CD4-positive, alpha-beta T cell treated with Interleukin-6 for 4 hours (primary cell): ENCODE measurements at places on chromosomes 2 and 18.

DNA sequence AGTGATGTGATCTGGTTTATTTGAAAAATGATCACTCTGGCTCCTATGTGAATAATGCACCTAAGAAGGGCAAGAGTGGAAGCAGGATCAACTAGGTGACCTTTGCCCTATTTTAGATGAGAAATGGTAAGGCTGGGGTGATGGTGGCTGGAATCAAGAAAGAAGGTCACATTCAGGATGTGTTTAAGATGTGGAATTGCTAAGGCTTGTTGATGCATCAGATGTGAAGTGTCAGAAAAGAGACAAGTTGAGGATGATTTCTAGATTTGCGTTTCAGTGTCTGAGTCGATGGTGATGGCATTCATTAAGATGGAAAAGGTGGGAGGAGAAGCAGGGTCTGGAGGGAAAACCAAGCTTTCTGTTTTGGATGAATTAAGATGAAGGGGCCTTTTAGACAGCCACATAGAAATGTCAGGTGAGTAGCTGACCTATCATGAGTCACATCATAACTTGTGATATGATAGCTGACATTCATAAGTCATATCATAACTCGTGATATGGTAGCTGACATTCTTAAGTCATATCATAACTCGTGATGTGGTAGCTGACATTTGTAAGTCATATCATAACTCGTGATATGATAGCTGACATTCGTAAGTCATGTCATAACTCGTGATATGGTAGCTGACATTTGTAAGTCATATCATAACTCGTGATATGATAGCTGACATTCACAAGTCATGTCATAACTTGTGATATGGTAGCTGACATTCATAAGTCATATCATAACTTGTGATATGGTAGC is 101.2 kb upstream of the SEC11C start:
- DNase-seq: no peak

- DNase-seq: no peak
These were observed 233.0 kb downstream of the ACTR3 start for GRCh38 chr2:114122930-114123329.

DNA sequence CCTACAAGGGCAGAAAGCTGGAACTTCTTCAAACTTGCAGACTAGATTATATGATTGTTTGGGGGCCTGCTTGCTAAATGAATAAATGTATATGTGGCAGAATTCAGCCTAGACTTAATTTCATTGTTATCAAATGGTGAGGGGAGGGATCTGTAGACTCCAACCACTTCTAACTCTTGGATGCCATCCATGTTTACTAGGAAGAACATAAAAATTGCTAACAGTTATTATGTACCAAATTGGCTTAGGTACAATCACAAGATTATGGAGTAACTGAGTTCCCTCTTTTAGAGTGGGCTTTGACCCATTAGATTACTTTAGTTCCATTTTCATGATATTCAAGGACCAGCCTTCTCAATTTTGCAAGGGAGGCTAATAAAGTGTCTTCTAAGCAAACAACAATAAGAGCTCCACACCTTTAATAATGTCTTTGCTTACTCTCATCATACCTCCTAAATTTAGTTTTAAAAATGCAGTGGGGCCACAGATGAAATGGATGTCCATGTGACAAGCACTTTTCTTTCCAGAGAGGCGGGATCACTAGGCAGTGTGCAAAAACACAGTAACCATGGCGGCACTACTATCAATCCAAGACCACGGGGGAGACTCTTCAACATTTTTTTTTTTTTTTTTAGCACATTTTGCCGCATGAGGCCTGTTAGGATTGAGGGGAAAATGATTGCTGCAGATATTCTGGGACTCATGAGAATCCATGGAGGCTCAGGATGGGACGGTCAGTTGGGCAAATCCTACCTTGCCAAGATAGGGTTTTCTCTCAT is 217.6 kb upstream of the SPRED2 start:
- no peak for DNase-seq

- DNase-seq: no peak
These were observed 745.6 kb upstream of the RAB6C start for GRCh38 chr2:129233751-129234406.

GRCh38 chr2:159551806-159552205 is 64.5 kb downstream of the BAZ2B start:
- no peak for DNase-seq

GRCh38 chr18:33115476-33115875 is 325.0 kb downstream of the CCDC178 start:
- DNase-seq: no peak

DNA sequence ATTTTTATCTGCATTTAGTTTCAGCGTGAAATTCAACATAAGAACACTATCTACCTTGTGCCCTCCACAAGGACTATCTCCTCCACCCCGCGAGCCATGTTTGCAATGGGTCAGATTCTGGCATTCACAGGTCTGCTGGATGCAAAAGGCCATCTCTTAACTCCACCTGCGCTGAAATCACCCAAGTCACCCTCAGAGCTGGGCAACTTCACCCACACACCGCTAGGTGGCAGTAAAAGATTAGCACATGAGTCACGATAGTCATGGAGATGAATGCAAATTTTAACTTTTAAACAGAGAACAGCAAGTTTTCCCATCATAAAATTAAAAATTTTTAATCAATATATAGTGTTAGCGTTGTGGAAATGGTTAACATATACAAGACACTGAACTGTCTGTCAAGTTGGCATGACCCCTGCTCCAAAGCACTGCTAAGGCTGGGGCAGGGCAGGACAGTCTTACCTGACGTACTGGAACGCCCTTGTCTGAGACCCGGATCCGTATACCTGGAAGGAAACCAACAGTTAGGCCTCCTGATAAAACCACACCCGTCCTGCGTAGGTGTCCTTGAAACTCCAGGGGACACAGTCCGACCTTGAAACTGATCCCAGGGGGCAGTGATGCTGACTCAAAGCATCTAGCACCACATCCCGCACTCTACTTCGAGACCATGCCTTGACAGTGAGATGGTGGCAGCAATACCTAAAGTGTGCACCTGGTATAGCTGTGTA is 89.6 kb downstream of the UXS1 start:
- peak; percentile 73 for DNase-seq

DNA sequence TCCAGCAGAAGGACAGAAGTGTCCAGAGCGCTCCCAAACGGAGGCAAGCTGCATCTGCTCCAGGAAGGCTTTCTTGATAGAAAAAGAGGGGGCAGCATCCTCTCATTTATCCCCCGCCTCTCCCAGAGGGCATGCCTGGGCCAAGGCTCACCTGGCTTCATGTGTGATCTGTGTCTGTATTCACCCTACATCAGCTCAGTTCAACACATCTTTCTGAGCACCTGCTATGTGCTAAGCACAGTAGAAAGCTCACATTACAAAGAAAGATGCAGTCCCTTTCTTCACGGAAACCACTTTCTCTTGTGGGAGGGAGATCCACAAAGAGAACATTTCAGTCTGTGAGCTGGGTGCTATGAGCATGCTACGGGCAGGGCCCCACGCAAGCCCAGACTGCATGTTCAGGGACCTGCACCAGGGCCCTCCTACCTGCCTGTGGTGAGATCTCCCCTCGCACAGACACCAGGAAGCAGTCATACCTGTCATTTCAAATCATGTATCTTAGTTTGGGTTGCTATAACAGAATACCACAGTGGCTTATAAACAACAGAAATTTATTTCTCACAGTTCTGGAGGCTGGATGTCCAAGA is 90.7 kb downstream of the PDCL3 start:
- DNase-seq: peak; percentile 64

DNA sequence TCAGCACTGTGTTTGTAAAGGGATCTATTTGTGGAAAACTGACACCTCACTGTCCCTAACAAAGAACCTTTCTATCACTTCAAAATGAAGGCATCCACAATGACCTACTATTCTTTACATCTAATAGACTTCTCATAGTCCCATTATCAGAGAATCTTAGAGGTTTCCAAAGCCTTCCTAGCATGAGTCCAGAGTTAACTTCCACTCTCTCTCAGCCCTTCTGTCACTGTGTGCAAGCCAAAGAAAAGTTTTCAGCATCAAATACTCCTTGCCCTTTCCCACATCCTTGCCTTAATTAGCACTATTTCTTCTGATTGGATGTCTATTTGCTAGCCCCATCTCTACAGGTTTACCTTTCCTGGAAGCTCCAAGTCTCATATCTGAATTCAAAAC is 178.5 kb downstream of the ERBB4 start:
- DNase-seq: no peak

GRCh38 chr2:180646756-180647155 is 333.6 kb upstream of the UBE2E3 start:
- no peak for DNase-seq

DNA sequence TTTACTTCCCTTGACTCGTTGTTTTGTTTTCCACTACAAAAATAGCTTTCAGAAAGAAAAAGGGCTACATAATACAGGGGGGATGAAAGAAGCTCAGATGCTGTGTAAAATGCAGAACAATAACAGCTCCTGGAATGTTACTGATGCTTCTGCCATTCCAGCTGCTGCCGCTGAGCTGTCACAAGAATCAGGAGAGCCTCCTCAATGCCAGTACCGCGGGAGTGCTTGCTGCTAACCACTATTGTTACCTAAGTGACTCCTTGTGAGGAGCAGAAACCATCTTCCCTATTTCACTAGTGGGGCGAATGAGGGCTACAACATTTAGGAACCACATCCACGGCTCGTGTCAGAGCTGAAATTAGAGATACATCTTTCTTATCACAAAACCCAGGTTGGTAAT is 384.8 kb downstream of the GALR1 start:
- DNase-seq: no peak

GRCh38 chr2:218086478-218086877 is 17.4 kb downstream of the RUFY4 start:
- no peak for DNase-seq

DNA sequence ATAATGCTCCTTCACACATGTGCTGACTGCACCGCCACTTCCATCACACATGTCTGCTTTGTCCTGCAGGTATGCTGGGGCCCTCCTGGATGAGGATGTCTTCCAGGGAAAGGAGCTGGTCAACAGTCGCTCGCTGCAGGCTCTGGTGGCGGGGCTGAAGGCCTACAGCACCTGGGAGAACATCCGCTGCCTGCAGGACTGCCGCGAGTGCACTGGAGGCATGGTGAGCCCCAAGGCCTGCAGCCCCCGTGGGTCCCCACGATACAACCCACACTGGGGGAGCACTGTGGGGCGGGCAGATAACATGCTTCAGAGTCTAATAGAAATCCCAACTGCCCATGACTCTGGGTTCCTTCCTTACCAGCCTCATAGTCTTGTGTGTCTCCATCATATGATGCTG is 187.3 kb upstream of the BCL2L11 start:
- DNase-seq: no peak

DNA sequence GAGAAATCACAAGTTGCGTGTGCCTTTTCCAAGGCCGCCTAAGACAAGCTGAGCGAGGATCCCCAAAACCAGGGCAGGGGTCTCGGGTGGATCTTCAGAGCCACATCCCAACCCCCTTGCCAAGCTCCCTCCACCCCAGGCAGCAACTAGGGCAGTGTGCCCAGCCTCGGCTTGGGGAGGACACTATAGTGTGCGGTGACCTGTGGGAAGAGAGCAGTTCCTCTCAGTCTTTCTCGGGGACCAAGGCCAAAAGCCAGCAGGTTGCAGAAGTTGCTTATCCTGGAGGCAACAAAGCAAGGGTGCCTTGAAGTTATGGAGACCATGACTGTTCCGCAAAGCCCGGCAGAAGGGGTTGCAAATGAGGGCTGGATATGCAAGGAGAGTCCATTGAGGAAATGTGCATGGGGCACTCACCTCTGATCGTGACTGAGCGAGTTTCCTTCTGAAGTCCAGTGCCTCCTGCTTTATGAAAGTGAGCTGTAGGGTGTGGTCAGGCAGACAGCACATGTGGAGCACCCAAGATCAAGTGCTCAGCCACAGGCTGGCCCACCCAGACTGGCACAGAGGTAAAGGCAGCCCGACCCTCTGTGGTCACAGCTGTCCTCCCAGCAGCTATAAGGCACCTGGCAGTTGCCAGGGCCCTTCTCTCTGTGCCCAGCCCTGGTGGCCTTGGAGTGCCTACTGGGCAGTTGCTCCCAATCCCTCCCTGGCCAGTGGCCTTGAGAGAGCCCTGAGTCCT is 260.5 kb downstream of the ATAD2B start:
- DNase-seq: no peak
